KBM-7 (cell line): ENCODE measurements at places on chromosomes 2 and 18.
A peak's percentile ranks its signal among the peaks of the same experiment; 100 is the strongest.

- no peak for DNase-seq
Measured at GRCh38 chr2:239518286-239519088, 117.7 kb upstream of the HDAC4 start.

DNA sequence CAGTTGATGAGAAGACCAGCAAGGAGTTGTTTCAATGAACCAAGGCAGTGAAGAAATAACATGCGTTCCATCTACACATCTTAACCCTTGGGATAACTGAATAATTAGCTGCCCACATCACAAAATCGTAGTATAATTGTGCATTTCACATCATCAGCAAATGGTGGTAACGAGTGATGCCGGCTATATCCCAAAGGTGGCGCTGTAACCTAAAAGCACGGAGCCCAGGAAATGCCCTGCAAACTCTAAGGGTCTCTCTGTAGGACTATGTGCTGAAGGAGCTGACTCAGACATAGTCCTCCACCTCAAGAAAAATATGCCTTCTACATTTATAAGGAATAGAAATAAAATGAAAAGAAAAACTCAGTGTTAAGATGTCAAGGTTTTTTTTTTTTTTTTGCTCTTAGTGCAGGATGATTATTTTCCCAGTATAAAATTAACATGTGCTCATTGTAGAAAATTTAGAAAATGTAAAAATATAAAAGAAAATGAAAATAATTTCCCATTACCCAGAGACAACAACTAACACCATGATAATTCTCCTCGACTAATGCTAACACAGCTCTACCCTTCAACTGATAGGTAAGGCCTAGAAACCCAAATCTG, 23.1 kb upstream of the DSG3 start:
- peak; percentile 50 for DNase-seq

DNA sequence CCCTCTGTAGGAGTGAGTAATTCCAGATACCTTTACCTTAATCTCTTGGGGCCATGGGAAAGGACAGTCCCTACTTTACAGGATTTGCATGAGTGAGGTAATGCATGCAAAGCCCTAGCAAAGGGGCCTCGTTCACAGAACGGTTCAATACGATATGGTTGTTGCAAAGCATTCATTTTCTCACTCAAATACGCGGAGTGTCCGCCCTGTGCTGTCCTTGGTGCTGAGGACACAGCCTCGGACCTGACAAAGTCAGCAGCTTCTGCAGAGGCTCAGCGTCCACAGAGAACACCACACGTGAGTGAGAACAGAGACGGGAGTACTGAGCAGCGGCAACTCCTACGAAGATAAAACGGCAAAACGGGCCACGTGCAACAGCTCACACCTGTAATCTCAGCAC, 125.7 kb downstream of the EIPR1 start:
- DNase-seq = no peak

DNA sequence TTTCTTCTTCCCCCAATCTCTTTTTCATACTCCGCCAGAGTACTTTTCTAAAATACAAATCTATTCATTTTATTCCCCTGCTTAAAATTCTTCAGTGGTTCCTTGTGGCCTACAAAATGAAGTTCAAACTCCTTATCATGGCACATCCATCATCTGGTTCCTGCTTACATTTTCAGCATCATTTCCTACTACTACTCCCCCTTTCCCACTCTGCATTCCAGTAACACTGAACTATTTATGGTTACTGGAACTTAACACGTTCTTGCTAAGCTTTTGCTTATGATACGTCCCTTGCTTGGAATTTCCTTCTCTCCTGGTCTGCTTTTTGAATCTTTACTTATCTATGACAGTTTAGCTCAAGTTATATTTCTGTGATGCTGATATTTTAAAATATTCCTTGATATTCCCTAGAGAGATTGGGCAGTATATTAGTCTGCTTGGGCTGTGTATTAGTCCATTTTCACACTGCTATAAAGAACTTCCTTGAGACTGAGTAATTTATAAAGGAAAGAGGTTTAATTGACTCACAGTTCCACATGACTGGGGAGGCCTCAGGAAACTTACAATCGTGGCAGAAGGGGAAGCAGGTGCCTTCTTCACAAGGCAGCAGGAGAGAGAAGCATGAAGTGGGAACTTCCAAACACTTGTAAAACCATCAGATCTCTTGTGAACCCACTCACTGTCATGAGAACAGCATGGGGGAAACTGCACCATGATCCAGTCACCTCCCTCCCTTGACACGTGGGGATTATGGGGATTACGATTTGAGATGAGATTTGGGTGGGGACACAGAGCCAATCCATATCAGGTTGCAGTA, 53.2 kb downstream of the BMPR2 start:
- no peak for DNase-seq

DNA sequence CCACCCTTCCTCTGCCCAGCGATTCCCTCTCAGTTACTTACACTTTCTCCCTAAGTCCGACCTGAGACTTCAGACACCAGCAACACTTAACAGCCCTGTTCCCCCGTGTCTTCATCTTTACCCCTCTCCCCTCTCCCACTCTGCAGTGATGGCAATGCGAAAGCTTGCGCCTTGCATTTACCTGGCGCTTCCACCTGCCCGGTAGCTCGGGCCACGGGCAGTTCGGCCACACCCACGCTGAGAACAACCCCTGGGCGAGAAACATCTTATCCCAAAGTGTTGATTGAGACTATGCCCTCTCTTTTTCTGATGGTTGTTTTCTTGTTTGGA, 558 bp downstream of the DNAJC10 start:
- DNase-seq = no peak
